Activated naive CD4-positive, alpha-beta T cell treated with anti-CD3 and anti-CD28 coated beads, Interleukin-2, amount 10 ng/mL, durations not matched to agents 7 days and 5 days (primary cell): ENCODE measurements at places on chromosomes 4 and X.

- no peak for DNase-seq
These were observed 46.6 kb downstream of the PGRMC2 start for GRCh38 chr4:128241019-128241418.

GRCh38 chrX:111008126-111008525, 87.9 kb upstream of the PAK3 start:
- no peak for DNase-seq

DNA sequence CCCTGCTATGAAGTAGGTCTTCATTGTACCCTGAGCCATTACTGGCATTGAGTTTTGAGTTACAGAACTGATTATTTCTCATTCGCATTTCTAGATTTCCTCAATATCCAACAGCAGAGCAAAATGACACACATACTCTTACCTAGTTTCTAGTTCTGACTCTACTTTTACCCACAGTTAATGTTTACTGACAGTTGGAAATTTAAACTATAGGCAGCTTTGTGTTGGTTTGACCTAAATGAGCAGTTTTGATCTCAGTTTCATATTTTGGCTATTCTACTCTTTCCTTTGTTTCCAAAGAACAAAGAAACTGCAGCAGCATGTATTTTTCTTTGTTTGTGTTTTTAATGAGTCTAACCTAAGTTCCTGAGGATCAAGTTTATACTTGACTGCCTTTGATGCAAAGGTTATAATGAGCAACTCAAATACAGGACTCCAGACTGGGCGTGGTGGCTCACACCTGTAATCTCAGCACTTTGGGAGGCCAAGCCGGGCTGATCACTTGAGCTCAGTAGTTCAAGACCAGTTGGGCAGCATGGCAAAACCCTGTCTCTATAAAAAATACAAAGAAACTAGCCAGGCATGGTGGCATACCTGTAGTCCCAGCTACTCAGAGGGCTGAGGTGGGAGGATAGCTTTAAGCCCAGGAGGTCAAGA, 30.4 kb downstream of the TXK start:
- DNase-seq, result no peak

DNA sequence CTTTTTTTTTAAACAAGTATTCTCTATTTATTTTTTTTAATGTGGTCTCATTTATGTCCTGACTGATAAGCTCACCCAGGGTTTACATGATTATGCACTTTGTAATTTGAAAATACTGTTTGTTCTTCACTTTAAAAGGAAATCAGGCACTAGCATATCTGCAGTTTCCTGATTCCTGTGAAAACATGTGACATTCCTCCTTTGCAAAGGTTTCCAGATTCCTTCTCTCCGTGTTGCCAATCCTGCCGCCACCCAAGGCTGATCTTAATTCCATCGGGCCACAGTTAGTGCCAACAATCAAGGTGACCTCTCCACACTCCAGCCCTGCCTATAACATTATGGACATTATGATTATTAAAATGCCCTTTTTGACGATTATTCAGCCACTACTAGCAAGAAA, 225.4 kb downstream of the PCDH7 start:
- DNase-seq, result no peak

- DNase-seq, result no peak
These were observed 35.3 kb downstream of the DCTD start for GRCh38 chr4:182881914-182882313.

DNA sequence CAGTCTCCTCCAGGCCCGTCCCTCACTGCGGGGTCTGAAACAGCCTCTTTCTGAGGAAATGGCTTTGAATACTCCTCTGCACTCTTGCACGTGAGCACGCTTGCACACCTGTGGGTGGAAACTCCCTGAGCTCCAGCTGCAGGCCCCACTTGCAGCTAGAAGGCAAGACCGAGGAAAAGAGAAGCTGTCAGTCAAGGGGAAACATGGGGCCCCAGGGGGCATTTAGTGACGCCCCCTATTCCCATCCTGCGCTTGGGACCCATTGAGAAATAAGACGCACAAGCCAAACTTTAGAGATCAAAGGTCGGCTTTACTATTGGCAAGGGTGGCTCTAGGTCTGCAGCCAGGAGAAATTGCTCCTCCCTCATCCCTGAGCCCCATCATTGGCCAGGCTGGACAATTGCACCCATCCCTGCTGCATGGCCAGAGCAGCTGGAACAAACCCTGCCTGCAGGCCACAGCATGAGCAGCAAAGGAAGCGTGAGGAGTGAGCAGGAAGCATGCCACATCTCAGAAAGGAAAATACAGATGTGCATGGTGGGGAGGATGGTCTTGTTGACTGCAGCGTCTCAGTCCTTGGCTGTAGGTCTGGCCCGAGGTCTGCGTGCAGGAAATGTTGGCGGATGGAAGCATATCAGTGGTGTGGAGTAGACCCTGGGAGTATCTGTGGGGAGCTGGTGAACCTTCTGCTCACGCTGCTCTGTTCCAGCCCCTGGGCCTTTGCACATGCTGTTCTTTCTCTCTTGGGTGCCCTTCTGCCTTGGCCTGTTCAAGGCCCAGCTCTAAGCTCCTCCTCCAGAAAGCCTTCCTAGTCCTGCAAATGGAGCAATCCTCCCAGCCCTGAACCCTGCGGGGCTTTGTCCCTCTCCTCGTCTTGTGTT, 93.9 kb downstream of the PSAPL1 start:
- no peak for DNase-seq

GRCh38 chrX:111728096-111728495, 47.1 kb downstream of the ALG13 start:
- DNase-seq, result no peak

- DNase-seq, result no peak
These were observed 48.0 kb downstream of the ETNPPL start for GRCh38 chr4:108714880-108715279.
